ENCODE measurements at places on chromosomes 5 and 9.

DNA sequence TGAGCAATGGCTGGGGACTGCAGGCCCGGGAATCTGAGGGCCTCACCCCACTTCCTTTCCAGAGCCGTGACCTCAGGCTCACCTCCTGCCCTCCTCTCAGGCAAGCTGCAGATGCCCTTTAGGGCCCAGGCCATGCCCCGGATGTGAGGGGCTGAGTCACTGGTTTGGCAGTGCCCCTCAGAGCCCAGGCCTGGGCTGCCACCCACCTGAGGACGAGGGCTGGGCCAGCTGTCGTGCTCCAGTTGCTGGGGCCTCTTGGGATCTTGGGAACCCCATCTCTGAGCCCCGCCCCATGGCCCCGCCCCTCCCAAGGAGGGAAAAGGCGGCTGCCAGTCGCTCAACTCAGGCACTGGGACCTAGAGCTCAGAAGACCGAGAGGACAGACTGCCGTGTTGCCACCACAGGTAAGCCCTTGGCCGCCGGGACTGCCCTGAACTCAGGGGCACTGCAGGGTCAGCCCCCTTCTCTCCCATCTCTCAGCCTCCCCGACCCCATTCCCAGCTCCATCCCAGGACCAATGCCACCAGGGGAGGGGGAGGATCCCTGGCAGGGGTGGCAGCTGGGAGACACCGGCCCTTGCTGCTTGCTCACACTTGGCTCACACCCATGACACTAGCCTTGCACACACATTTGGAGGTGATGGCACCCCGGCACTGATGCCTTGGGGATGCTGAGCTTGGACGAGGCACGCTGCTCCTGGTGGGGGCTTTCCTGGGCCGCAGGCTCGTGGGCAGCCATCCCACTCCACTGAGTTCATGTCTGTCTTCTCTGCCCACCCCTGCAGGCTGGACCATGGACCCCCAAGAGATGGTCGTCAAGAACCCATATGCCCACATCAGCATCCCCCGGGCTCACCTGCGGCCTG, at the start of gene CYSRT1:
Gene CYSRT1, plus strand, starts transcription at position 345 of the 865 bp plus-strand sequence. Its CDS starts 448 bp downstream, at position 793.
- peak; percentile 50 for DNase-seq

- no peak for DNase-seq
Measured at GRCh38 chr9:131422241-131422792, 28.4 kb downstream of the PRRC2B start.

DNA sequence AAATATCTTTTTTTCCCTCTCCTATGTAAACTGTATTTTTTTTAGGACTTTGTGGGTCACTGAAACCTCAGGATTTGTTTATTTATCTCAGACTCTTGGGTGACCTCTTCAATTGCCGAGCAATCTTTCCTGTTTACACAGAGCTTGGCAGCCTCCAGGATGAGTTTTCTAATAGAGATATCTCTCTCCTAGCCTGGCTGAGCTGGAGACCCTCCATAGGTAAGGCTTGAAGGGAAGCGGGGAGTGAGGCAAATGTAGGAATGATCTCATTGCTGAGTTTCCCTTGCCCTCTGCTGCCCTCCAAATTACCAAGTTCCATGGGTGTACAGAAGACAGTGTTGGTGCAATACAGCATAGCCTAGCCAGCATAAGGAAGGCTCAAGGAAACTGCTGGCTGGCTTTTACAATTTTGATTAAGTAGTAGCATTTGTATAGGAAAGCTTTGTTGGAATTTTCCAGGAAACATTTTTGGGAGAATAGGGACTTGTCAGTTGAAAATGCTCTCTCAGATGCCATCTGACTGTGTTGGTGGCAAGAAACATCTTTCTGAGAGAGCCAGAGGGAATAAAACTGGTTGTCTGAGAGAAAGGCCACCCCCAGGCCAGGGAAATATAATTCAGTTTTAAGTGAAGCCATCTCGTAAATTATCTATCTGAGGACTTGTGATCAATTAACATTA, 116.0 kb downstream of the NMUR2 start:
- DNase-seq, result no peak

- DNase-seq, result no peak
Measured at GRCh38 chr9:93224591-93224990, 40.7 kb downstream of the WNK2 start.

DNA sequence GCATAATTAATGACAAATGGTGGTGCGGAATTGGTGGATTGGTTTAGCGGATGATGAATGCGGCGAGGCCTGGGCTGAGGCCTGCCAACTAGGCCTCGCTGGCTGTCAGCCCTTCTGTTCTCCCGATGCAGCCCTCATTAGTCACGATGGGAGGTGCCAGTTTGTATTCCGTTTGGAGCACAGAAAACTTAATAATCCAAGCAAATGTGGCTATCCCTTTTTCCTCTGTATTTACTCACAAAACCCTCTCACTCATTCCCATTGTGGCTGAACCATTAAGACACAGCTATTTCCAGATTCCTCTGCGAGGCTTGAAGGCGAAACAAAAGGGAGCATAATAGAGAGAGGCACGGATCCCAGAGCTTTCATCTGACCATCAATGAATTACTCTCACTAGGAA, 114.3 kb downstream of the MVB12B start:
- DNase-seq, result no peak

DNA sequence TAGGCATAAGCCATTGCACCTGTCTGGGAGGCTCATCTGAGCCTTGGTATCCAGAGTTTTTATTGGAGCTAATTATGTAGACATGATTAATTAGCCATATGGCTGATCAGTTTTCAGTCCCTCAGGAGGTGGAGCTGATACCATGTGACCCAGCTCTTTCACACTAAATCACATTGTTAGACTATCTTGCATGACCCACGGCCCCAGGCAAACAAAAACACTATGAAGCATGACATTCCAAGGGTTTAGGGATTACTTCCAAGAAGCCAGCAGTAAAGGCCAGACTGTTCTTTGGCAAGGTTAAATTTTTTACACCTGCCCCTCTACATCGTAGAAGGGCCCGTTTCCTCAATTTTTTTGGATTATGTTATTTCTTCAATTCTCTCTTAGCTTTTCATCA, 5.0 kb upstream of the C5orf24 start:
- DNase-seq, result no peak

DNA sequence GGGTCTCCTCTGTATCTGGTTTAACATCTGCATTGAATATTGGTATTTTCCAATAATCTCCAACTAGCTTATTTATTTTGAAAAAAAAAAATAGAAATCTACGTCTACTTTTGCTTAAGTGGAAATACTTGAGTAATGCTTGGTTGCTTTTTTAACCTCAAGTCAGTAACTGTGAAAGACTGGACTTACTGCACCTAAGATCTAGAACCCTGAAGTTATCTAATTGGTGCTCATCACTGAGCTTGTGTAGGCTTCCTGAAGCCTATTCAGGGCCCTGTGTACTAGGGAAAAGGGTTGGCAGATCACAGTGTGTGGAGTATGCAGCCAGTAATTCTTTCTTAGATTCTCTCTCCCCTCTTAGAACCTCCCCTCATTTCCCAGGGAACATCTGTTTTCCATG, 16.2 kb downstream of the SLC1A1 start:
- DNase-seq, result no peak

DNA sequence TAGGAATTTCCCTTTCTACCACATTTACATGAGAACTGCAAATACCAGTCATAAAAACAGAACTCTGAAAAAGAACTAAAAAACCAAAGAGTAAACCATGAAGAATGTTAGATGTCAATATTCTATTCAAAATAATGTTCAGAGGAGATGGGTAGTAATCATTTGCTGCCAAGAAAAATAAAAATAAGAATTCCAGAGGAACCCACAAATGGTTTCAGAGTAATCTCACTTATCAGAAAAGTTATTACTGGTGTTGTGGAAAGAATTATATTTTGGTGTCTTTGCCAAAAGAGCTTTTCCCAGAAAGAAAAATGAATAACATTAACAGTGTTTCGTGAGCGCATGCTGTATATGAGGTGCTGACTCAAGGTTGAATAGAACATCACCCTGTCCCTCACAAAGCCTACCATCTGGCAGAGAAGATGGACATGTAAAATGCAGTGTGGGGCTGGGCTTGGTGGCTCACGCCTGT, 35.6 kb downstream of the GPR21 start:
- DNase-seq, result no peak

- DNase-seq, result no peak
Measured at GRCh38 chr9:5188060-5188984, 2.9 kb upstream of the INSL6 start.
